ENCODE measurements at places on chromosomes 13 and 19.
A peak's percentile ranks its signal among the peaks of the same experiment; 100 is the strongest.

DNA sequence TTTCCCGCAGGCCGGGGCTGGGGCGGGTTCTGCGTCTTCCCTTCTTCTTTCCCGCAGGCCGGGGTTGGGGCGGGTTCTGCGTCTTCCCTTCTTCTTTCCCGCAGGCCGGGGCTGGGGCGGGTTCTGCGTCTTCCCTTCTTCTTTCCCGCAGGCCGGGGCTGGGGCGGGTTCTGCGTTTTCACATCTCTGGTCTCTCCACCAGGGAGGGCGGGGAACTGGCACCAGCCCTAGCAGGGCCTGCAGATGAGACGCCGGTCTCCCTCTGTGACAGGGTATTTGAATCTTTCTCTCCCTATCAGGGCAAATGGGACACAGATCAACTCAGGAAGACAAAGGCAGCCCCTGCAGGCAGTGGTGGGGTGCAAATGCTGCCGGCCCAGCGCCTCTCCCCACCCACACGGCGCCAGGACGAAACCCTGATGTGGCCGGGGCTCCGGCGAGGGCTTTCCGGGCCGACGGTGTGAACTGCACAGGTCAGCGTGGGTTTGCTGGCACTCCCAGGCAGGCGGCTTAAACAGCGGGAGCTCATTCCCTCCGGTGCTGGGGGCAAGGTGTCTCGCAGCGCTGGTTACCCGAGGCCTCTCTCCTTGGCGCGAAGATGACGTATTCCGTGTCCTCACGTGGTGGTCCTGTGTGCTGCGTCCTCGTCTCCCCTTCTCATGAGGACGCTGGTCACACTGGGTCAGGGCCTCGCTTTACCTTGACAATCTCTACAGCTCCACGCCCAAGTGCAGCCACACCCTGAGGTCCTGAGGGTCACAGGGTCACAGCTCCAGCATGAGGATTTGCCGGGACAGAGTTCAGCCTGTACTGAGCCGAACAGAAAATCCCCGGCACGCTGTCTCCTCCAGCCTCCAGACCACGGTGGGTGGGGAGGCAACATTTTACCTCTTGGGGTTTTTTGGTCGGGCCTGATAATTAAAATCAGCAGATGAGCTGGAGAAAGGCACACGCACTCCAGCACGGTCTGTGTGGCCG is 717 bp upstream of the C13orf46 start:
- DNase-seq, result no peak

DNA sequence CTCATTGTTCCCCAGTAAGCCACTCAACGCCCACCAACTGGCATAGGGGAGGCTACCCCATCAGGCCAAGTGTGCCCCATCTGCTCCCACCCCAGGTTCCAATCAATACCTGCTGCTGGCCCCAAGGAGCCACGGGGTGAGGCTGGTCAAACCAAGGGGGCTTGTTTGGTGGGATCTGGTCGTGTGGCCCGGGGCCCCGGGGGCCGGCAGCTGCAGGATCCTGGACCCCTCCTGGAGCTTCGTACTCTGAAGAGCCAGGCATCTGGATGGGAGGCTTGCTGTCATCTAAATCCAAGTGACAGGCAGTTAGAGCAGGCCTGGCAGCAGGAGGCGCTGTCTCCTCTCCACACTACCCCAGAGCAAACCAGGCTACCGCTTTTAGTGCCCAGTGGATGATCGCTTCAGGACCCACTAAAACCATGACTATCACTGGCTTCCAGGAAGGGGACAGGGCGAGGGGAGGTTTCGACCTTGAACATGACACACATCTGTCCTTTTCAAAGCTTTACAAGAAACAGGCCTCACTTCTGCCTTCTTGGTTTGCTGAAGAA is 14.2 kb downstream of the CHERP start:
- peak; percentile 72 for DNase-seq

GRCh38 chr19:56596676-56597075 is 1.6 kb downstream of the ZNF71 start:
- DNase-seq, result no peak

DNA sequence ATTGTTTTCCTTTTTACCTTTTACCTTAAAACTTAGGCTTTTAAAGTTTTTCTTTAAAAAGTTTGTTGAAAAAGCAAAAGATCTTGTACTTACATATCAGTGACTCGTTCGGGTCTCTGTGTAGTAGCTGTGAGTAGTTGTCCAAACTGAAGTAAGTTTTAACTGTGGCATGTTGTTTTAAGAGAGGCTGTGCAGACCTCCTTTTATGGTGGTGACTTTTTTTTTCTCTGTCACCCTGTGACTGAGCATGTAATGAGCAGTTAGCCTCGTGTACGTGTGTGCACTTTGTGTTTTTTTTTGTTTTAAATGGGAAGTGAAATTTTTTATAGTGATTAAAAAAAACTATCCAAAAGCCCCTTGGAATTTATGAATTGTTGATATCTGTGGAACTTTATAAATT is at the start of gene GPR183:
Gene GPR183 (minus strand): TSS at position 153 of the 400 bp plus-strand sequence. CDS start 11,254 bp downstream, outside the sequence.
- DNase-seq, result no peak

- DNase-seq, result no peak
Measured at GRCh38 chr13:41820581-41821237, 140.2 kb downstream of the VWA8 start.

DNA sequence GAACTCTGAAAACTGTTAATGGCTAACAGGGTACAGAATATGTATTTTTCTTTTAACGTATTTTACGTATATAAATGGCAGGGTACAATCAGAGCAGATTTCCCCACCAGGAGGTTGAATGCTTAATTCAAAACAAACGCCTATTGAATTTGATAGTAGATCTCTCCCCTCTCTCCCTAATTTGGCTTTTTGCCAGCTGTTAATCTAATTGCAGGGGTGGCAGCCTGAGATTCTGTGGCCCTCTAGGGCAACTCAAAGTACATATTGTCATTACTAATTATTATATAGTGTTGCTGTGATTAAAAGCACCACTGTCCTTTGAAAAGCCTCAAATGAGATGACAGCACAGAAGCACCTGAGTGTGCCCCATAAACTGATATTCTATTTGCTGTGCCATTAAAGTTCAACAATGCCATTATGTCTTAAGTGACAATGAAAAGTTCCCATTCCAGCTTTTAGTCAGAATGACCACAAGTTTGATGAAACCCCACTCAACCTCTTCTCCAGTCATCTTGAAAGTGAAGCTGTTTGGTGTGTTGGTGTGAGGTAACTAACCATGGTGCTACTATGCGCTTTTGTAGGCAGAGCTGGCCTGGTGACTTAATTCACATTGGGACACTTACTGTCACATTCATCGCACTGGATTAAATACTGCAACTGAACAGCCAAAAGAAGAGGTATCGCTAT is 351.4 kb downstream of the KCNRG start:
- no peak for DNase-seq

DNA sequence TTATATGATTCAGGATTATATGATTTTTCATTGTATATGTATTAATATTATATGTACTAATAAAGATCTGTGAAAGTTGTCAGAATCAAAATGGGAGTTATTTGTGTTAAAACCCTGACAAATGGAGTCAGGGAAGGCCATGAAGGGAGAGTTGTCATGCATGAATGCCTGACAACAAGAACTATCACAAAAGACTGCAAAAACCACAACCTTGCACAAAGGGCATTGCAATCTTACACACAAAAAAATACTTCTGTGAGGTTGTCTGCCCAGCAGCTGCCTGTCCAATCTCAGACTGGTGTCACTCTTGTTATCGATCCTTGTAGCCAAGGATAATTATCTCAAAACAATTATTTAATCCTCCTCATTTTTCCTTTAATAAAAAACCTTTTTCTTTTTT is 21.2 kb upstream of the RBM26 start:
- DNase-seq, result no peak

- DNase-seq, result no peak
Measured at GRCh38 chr19:8149261-8150094, at the start of gene FBN3. FBN3 (minus strand) TSS chr19:8149592; CDS start chr19:8147480, 2,112 bp downstream.

DNA sequence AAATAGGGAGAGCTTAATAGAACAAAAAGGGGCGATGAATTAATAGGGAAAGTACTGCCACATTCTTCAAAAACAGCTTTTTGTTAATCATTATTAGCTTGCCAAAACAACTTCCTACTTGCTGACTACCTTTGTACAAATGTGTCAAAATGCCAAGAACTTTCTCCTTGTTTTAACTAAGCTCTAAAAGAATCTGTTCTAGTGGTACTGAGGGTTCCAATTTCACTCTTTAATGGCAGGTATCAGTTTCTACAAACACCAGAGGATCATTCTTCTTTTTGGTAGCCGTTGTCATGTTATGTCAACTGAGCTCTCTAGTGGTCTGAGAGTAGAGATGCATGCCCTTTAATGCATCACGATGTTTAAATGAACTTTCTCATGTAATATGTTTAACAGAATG is 29.4 kb upstream of the FBXL3 start:
- DNase-seq, result no peak

- DNase-seq, result no peak
Measured at GRCh38 chr13:104816726-104817125, 1718.7 kb downstream of the EFNB2 start.

DNA sequence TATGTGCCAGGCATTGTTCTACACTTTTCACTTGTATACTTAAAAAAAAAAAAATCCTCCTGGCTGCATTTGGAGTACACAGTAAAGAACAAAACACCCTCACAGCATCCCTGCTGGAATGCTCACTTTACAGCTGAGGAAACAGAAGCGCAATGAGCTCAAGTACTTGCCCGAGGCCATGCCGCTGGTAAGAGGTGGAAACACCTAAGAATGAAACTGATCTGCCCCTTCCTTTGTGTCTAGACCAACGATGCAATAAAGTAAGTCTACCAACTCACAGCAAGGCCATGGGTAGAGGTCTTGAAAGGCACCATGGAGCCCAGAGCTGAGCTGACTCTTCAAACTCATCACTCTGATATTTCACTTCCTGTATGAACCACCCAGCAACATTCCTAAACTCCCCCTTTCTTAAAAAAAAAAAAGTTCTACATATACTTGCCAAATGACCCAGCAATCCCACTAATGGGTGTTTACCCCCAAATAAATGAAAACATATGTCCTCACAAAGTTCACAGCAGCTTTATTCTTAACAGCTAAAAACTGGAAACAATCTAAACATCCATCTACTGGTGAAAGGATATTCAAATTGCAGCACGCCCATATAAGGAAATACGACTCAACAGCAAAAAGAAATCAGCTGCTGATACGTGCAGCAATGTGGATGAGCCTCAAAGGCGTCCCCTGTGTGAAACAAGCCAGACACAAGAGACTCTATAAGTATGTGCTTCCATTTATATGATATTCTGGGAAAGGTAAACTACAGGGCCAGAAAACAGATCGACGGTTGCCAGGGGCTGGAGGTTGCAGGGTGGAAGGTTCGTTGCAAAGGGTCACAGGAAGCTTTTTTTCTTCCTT is 236.6 kb upstream of the MAB21L1 start:
- DNase-seq, result no peak

Data from activated CD8-positive, alpha-beta memory T cell treated with anti-CD3 and anti-CD28 coated beads, Interleukin-2, amount 50 U/mL, for 48 hours (primary cell).